ENCODE measurements at places on chromosomes 6 and 20.

DNA sequence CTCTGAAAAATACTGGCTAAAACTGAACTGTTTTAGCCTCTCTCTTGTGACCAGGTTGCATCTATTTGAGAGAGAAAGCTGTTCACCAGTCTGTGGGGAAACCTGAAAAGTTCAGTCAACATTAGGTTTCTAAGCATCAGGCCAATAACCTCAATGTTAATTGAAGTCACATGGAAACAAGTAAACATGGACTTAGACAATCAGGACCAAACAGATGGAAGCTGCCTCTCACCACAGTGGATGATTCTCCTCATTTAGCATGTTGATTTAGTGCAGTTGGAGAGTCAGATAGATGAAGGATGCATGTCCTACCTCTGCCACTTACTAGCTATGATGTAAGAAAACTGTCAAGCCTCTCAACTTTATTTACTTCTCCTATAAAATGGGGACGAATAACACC is 18.2 kb downstream of the SCGN start:
- DNase-seq = no peak

- DNase-seq = no peak
Observed at GRCh38 chr20:20859510-20859909, 147.1 kb upstream of the RALGAPA2 start.

DNA sequence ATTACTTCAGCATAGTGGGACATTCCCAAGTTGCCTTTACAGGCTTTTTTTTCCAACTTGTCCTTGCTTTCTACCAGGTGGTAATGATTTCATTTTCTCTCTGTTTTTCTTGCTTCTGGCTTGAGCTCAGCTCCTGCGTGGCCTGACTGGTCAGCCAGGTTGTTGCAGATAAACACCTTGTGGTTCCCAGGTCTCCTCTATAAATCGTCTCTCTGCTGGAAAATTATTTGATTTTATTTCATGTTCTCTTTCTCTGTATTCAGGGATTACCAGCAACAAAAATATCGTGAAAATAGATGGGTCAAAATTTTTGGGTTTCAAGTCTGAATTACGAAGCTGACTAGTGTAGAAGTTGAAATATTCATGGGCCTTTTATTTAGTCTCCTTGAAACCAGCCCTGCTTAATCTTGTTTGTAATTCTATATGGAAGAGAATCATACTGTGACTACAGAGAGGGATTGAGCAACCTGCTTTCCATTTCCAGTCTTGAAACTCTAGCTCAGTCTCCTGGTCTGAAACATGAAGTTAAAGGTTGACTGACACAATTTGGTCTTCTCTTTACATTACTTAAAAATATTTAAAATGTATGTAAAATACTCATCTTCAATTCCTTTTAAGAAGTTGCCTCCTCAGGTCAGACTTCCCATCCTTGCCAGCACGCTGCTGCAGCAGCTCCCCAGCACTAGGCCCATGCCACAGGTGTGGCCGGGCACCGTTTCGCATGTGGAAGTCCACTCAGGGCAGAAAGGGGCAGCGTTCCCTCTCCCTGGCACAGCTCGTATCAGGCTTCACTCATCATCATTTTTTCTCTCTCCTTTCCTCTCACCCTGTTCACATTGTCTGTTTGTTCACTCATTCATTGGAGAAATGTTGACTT is 7.1 kb downstream of the DUSP22 start:
- no peak for DNase-seq

GRCh38 chr6:83365931-83366330 is 64.9 kb downstream of the ME1 start:
- no peak for DNase-seq

DNA sequence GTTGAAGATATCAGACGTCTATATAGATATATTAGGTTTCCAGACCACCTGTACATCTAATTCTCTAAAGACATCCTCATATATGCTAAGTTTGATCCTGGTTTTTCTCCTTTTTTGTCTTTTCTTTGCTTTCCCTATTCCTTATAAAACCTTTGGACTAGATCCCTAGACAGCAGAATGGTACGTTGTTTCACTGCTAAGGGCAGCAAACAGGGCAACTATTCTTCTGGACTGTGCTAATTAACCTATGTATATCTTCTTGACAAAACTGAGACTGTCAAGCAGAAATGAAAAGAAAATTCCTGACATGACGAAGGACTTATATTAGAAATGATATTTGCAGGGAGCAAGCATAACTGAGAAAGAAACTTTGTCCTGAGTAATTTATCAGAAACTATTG is 19.1 kb downstream of the ME1 start:
- DNase-seq = no peak

DNA sequence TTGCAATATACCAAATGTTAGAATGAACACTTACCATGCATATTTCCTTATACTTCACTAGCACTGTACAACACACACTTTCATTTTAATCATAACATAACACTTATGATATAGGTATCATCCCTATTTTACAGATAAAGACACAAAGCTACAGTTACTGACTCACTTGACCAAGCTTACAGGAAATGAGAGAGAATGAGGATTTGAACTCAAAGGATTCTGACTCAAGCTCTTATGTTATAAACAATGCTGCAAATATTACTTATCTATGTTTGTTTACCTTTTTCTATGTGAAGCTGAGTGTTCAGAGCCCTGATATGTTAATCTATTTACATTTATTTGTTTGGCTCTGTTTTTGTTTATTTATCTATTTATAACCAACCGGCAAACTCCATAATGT is 245.4 kb downstream of the PTPRK start:
- DNase-seq = no peak

DNA sequence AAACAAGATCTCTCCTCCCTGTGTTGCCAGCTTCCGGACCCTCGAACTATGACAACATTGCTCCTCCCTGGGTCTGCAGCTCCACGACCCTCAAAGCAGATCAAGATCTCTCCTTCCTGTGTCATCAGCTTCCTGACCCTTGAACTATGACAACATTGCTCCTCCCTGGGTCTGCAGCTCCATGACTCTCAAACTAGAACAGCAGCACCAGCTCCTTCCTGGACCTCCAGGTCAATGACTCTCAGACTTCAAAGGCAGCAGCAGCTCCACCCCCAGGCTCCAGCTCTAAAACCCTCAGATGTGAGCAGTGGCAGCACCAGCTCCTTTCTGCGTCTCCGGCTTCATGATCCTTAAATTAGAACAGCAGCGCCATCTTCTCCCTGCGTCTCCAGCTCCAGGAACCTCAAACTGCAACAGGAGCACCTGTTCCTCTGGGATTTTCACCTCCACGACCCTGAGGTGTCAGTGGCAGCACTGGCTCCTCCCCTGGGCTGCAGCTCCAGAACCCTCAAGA is 341.0 kb upstream of the SULF2 start:
- no peak for DNase-seq

- no peak for DNase-seq
Observed at GRCh38 chr6:109998159-109998785, 20.2 kb downstream of the GPR6 start.

DNA sequence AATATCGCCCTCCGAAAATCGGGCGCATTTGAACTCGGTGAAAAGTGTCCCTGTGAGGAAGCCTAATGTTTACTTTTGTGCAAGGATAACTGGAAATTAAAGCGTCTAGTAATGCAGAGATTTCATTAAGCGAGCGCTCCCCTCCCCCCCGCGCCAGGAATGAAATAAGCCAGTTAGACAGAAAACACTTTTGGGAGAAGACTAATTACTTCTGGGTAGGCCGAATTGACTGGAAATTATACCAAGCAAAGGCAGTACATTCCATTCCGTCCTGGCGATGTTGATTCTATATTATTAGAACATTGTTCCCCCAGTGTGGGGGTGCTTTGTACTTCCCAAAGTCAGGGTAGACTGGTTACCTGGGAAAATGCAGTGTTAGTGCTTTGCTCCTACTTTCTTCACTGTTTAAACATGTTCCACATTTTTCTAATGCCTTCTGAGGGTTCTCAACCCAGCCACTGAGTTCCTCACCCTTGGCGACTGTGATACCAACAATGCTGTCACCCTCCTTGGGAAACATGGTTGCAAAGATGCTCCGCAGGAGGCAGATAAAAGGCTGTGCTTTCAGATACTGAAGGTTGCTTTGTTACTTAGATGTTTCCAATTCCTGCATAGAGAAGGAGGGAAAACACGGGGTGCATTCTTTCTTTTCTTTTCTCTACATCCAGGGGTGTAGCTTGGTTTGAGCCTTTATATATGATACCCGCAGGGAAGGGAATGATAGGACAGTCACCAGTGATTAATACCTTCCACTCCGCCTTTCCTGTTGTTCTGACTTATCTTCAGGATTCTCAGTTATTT is 2.6 kb downstream of the GJA1 start:
- DNase-seq = peak; percentile 80

DNA sequence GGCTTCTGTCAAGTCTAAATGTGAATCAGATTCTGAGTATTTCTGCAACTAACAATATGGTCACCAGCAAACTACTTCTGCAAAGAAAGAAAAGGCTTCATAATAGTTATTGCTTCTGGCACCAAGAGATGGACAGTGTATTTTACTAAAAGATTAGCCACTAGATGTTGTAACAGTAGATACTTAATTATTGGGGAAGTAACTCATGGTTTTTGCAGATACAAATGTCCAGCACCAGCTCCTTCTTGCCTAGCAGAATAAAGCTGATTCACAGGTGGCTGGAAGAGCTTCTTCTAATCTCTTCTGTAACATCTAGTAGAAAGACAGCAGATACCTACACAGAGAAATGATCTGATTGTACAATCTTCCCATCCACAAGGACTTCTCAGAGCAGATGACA is 21.2 kb downstream of the ATXN1 start:
- no peak for DNase-seq

GRCh38 chr6:112298021-112298745 is 43.8 kb upstream of the LAMA4 start:
- DNase-seq = peak; percentile 23
